ENCODE measurements at places on chromosomes 2 and 18. TPM values are rescaled to one million over a fixed set of nuclear protein-coding genes. Genes with fewer than 3 reads are reported as not detected.

GRCh38 chr18:11989174-11989573 is 7.9 kb downstream of the IMPA2 start:
- no peak overlapping the region for H3K4me3 ChIP-seq
- no peak for DNase-seq
- H3K27ac ChIP-seq = no peak overlapping the region
- no peaks in the 10 kb centered on the region for H3K36me3 ChIP-seq

- H3K4me1 ChIP-seq = no peaks in the 10 kb centered on the region
- no peaks in the 10 kb centered on the region for H3K27me3 ChIP-seq
- H3K36me3 ChIP-seq = peaks cover 2% of the 10 kb centered on the region
- H3K4me3 ChIP-seq = no peak overlapping the region
- no peak for DNase-seq
Observed at GRCh38 chr2:63486861-63487290, 101.4 kb downstream of the WDPCP start.

- H3K27me3 ChIP-seq = no peaks in the 10 kb centered on the region
- peaks cover 100% of the 10 kb centered on the region for H3K36me3 ChIP-seq
- H3K4me1 ChIP-seq = no peaks in the 10 kb centered on the region
- no peak overlapping the region for H3K27ac ChIP-seq
Observed at GRCh38 chr18:23538870-23539269, 35.6 kb downstream of the RMC1 start.

Gene CNDP1
- total RNA-seq = not detected

- no peaks in the 10 kb centered on the region for H3K4me1 ChIP-seq
- no peak overlapping the region for H3K4me3 ChIP-seq
- no peaks in the 10 kb centered on the region for H3K36me3 ChIP-seq
- no peaks in the 10 kb centered on the region for H3K27me3 ChIP-seq
- no peak overlapping the region for H3K27ac ChIP-seq
- no peak for DNase-seq
Observed at GRCh38 chr2:241926541-241927311, 57.2 kb downstream of the RTP5 start.

GRCh38 chr18:629269-630150 is 27.9 kb upstream of the TYMS start:
- no peak overlapping the region for H3K4me3 ChIP-seq
- no peaks in the 10 kb centered on the region for H3K27me3 ChIP-seq
- H3K27ac ChIP-seq = no peak overlapping the region
- no peaks in the 10 kb centered on the region for H3K36me3 ChIP-seq

DNA sequence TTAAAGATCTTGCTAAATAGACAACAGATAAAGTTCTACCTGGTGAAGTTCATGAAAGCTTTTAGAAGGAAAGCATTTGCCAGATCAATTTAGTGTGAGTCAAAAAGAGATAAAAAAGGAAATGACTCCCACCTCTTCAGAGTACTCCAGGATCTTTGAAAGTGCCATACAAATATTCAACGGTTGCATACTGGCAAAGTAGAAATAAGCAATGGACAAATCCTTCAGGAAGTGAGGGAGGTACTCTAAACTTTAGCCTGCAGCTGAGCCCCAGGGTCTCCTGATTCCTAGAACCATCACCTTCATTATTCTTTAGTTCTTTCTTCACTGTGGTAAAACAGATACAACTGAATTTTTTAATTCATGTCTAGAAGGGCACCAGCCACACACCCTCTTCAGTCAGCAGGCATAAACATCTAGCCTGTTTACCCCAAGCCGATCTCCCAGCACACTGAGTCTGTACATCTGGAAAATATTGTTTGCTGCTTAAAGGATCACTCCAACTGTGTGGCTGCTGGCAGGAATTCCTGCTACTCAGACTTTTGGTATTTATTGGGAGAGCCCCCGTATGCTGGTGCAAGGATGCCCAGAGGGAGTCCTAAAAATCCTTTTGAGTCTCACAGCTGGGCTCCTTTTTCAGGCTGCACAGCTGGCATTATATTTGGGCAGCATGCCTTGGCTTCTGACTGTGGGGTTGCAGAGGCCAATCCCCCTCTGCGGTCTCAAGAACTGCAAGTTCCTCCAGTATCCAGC is 72.3 kb upstream of the SESTD1 start:
- no peaks in the 10 kb centered on the region for H3K4me1 ChIP-seq
- H3K27me3 ChIP-seq = no peaks in the 10 kb centered on the region
- DNase-seq = no peak
- no peak overlapping the region for H3K27ac ChIP-seq
- H3K4me3 ChIP-seq = no peak overlapping the region
